Type B pancreatic cell (in vitro differentiated cells): ENCODE measurements at places on chromosomes 3 and 15. TPM values are rescaled to one million over a fixed set of nuclear protein-coding genes. Genes with fewer than 3 reads are reported as not detected.

- H3K27me3 ChIP-seq: no peaks in the 10 kb centered on the region
- no peaks in the 10 kb centered on the region for H3K36me3 ChIP-seq
- no peak overlapping the region for H3K4me3 ChIP-seq
- H3K27ac ChIP-seq: no peak overlapping the region
- no peak for DNase-seq
Measured at GRCh38 chr3:19547665-19548464, 386.2 kb downstream of the EFHB start.

DNA sequence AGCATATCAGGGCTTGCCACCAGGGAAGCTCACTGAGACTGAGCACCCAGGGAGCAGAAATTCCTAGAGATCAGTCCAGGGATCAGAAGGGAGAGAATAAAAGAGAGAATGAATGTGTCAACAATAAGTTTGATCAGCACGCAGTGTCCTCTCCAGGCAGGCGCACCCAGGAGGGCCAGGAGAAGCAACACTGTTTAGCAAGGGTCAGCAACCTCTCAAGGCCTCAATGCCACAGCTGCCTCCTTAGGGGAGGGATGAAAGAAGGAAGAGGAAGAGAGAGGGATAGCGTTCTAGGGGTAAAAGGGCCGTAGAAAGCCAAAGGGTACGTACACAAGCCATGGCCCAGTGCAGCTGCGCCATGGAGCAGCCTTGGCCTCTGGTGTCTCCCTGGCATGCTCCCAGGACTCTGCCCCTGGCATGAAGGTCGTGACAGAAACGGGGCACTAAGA lies 399.8 kb downstream of the SHQ1 start:
- H3K27ac ChIP-seq: peak overlapping the region; percentile 93
- H3K36me3 ChIP-seq: peaks cover 20% of the 10 kb centered on the region

DNA sequence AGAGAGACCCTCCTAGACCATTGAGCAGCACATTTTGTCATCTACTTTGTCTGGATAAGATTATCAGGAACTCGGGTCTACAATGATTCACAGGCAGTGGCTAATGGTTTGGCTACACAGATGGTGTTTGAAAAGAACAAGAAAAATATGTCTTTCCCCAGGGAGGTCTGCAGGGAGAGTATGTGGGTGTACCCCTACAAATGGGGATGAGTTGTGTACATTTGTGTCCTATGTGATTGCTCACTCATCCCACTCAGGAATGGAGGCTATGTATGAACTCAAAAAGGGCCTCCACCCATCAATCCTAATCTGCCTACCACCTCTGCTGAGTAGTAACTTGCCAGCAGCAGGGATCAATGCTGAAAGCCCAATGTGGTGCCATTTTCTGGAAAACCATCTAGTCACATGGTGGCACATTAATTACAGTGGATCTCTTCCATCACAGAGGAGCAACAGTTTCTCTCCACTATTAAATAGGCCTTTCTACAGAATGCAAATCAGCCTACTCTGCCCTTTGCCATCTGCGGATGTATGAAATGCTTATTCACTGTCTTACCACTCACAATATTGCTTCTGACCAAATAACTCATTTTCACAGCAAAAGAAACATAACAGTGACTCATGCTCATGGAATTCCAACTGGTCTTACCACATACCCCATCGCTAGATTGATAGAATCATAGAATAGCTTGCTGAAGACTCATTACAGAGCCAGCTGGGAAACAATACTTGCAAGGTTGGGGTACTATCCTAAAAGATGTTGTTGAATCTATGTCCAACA lies 48.3 kb upstream of the TRIM42 start:
- no peaks in the 10 kb centered on the region for H3K36me3 ChIP-seq
- no peaks in the 10 kb centered on the region for H3K4me1 ChIP-seq
- no peak for DNase-seq
- peak overlapping the region; percentile 33 for H3K4me3 ChIP-seq

DNA sequence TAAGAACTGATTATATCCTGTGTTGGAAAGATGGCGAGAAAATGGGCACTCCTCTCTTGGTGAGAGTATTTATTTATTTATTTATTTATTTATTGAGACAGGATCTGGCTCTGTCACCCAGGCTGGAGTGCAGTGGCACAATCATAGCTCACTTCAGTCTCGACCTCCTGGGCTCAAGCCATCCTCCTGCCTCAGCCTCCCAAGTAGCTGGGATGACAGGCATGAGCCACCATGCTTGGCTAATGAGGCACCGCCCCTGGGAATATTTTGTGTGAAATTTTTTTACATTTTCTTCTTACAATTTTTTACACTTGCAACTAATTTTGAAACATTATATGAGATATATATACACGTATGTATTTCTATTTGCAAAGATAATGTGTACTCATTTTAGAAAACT lies 150.5 kb upstream of the PRR20G start:
- no peaks in the 10 kb centered on the region for H3K4me1 ChIP-seq
- no peak overlapping the region for H3K4me3 ChIP-seq
- H3K36me3 ChIP-seq: no peaks in the 10 kb centered on the region
- H3K27me3 ChIP-seq: peaks cover 14% of the 10 kb centered on the region

- H3K27me3 ChIP-seq: no peaks in the 10 kb centered on the region
- H3K36me3 ChIP-seq: no peaks in the 10 kb centered on the region
- H3K4me1 ChIP-seq: no peaks in the 10 kb centered on the region
- no peak overlapping the region for H3K27ac ChIP-seq
Measured at GRCh38 chr3:24167429-24167828, 222.3 kb downstream of the NR1D2 start.

DNA sequence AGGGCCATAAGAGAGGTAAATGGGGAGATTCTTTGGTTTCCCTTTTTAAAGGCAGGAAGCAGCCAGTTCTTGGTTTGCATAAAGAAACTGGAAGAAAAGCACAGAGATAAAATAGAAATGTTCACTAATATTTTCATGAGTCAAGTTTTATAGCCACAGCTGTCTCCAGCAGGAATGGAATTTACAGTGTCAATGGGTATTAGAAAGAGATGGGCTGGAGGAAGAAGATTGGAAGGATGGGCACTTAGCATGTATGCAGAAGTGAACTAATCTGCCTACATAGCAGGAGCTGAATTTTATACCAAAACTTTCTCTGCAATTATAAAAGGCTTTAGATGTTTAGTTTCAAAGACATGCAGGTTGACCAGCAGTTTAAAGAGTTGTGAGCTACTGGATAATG lies 521.9 kb upstream of the GOLIM4 start:
- no peak for DNase-seq
- no peak overlapping the region for H3K27ac ChIP-seq

GRCh38 chr3:16739541-16740105 lies 134.4 kb upstream of the DAZL start:
- no peaks in the 10 kb centered on the region for H3K27me3 ChIP-seq
- H3K27ac ChIP-seq: no peak overlapping the region
- no peak for DNase-seq
- no peaks in the 10 kb centered on the region for H3K4me1 ChIP-seq
- no peaks in the 10 kb centered on the region for H3K36me3 ChIP-seq

GRCh38 chr3:156519758-156520162 lies 35.2 kb downstream of the SSR3 start:
- H3K27ac ChIP-seq: no peak overlapping the region
- peaks cover 5% of the 10 kb centered on the region for H3K4me1 ChIP-seq
- no peak overlapping the region for H3K4me3 ChIP-seq
- DNase-seq: no peak

DNA sequence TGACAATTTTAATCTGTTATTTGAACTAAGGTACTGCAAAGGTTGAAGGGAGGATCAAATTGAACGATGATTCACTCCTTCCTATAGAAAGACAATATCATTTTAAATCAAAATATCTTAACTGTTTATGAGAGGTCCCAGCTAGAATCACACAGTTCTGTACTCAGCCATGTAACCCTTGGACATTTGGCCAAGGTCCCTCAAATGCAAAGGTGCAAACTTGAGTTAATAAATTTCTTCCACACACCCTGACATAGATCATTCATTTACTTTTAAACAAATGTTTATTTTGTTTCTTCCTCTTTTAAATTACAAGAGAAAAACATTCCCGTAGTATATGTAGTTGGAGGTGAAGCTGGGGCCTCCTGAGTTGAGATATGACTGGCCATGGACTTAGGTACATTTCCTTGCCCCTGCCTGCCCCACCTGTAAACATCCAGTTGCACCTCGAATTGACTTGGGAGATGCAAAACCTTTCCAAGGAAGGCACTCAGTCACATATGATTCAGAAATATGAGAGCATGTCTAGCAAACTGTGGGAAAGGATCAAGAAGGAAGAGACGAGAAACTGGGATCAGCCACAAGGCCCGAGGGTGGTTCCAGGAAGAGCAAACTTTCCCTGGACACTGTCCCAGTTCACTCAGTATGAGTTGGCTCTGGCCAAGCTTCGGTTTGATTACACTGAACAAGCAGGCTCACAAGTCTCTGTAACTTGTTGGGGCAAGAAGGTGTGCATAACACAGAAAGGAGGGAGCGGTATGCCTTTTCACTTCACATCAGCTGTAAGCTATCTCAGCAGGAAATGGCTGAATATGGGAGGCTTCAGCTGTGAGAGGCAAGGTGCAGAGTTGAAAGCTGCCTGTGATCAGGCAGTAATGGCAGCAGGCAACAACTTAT lies 6.7 kb downstream of the TNFSF10 start:
- H3K27ac ChIP-seq: peak overlapping the region; percentile 12
- H3K4me1 ChIP-seq: peaks cover 10% of the 10 kb centered on the region
- DNase-seq: no peak

DNA sequence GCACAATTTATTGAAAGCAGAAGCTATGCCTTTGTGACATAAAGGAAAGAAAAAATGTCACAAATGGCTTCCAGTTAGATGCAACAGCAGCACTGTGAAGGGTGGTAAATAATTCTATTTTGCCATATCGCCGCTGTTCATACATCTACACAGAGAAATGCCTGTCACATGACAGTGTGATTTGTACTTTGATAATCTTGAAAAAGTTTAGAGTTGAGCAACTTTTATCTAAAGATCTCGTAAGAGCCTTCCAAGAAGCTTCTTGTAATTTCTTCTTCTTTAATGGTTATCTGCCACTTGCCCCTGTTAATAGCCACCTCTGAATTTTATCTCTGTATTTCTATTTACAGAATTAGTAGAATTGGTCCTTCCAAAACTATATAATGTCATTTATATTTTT lies 192.3 kb downstream of the ATP8B4 start:
- no peak overlapping the region for H3K4me3 ChIP-seq
- H3K27me3 ChIP-seq: no peaks in the 10 kb centered on the region
- H3K36me3 ChIP-seq: no peaks in the 10 kb centered on the region
- H3K27ac ChIP-seq: no peak overlapping the region
- no peak for DNase-seq
- H3K4me1 ChIP-seq: no peaks in the 10 kb centered on the region

GRCh38 chr3:110710603-110711002 lies 361.0 kb upstream of the NECTIN3 start:
- no peak overlapping the region for H3K4me3 ChIP-seq
- H3K27ac ChIP-seq: no peak overlapping the region
- no peaks in the 10 kb centered on the region for H3K4me1 ChIP-seq
- DNase-seq: no peak
- H3K27me3 ChIP-seq: no peaks in the 10 kb centered on the region

- no peaks in the 10 kb centered on the region for H3K36me3 ChIP-seq
- no peak overlapping the region for H3K4me3 ChIP-seq
Measured at GRCh38 chr3:53075743-53076140, 29.9 kb upstream of the SFMBT1 start.

DNA sequence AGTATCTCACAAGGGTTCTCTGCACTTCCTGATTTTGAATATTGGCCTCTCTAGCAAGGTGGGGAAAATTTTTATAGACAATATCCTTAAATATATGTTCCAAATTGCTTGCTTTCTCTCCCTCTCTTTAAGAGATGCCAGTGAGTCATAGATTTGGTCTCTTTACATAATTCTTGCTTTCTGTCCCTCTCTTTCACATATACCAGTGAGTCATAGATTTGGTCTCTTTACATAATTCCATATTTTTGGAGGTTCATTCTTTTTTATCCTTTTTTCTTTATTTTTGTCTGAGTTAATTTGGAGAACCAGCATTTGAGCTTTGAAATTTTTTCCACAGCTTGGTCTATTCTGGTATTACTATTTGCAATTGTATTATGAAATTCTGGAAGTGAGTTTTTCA lies 77.7 kb upstream of the NUDT16 start:
- H3K4me3 ChIP-seq: no peak overlapping the region
- no peak overlapping the region for H3K27ac ChIP-seq
- H3K27me3 ChIP-seq: peaks cover 5% of the 10 kb centered on the region
- H3K36me3 ChIP-seq: no peaks in the 10 kb centered on the region
- no peak for DNase-seq

DNA sequence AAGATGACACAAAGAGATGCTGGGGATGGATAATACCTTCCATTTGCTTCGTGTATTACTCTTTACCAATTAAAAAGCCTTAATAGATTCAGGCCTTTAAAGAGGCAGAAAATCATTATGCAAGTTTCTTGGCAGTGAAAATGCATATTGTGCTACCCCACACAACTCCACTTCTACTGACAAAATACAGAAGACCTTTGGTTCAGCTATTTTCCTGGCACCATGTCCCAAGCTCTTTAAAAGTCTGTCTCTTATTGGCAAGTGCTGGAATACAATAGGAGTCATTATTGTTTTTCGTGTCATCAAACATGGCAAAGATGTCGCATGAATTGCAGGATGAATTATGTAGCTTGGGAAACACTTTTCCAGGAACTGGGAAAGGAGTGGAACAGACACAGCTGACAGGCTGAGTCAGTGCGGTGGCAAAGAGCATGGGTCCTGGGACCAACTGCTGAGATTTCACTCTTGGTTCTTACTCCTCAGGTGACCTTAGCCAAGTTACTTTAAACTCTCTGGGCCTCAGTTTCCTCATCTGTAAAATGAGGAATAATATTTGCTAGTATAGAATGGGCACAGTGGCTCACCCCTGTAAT lies 5.5 kb upstream of the TSPAN3 start:
- H3K27ac ChIP-seq: no peak overlapping the region
- no peak overlapping the region for H3K4me3 ChIP-seq
- no peak for DNase-seq
- H3K27me3 ChIP-seq: no peaks in the 10 kb centered on the region
- peaks cover 7% of the 10 kb centered on the region for H3K4me1 ChIP-seq

DNA sequence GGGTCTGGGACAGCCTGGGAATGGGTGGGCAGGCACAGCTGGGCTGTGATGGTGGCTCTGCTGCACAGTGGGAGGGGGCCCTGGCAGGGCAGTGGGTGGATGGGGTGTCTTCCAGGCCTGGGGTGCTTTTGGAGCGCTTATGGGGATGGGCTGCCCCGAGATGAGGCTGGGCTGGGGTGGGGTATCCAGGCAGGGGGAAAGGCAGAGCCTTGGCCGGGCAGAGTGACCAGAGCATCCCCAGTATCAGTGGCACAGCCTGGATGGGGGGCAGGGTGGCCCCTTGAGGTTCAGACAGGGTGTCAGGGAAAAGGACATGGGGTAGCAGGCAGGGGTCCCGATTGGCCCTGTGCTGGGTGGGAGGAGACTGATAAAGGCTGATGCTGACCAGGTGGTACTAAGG lies 26.6 kb downstream of the HDAC11 start:
- H3K4me3 ChIP-seq: no peak overlapping the region
- peak overlapping the region; percentile 40 for H3K27ac ChIP-seq

CCR8 gene
- 1.2 TPM in 1 of 2 replicates, not detected in the other for total RNA-seq

NR1I2 gene
- total RNA-seq: 0.65 and 1.4 TPM in 2 replicates

POTEB2 gene
- total RNA-seq: not detected in 2 replicates
